Globus pallidus (tissue), 1 donor: ENCODE measurements at places on chromosomes 2 and 18.

DNA sequence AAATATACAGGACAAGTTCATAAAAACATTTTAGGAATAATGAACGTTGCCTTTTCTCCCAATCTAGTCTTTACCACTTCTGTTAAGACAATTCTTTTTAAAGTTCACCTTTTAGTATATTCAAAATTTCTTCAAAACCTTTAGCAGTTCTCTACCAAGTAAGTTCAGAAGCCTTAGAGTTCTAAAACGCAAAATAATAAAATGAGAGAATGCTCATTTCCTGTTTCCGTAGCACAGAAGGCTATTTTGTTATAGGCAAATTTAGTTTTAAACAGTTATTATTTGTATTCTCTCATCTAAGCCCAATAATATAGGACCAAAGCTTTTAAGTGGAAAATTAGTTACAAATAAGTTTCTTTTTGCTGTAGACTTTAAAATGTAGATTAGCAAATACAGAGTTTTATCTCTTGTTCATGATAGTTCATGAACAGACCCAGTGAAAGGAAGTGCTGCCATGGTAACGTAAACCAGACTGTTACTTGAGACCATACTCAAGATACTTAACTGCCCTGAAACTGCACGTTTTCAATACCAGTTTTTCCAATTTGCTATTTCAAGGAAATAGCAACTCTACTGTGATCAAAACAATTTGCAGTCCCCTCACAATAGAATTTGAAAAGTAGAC lies 173.1 kb upstream of the STON1 start:
- DNase-seq: no peak

- no peak for DNase-seq
Measured at GRCh38 chr2:224366267-224366844, 35.6 kb downstream of the FAM124B start.

DNA sequence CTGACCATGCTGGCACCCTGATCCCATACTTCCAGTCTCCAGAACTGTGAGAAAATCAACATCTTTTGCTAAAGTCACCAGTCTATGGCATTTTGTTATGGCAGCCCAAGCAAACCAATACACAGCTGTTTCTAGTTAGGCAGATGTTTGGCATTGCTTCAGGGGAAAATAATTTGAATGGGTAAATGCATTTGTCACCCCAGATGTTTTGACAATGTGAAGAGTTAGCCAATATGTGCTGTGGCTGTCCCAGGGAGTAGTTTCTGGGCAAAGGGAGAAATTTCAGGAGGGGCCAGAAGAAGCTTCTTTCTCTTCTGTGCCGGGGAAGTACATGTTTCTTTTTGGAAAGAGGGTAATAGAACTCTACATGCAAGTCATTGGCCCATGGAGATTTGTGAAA lies 619.0 kb downstream of the SLC4A3 start:
- no peak for DNase-seq

GRCh38 chr2:72921088-72921851 lies 4.0 kb downstream of the EMX1 start:
- no peak for DNase-seq

GRCh38 chr2:55364189-55365055 lies 55.2 kb downstream of the CCDC88A start:
- DNase-seq: peak; percentile 96

DNA sequence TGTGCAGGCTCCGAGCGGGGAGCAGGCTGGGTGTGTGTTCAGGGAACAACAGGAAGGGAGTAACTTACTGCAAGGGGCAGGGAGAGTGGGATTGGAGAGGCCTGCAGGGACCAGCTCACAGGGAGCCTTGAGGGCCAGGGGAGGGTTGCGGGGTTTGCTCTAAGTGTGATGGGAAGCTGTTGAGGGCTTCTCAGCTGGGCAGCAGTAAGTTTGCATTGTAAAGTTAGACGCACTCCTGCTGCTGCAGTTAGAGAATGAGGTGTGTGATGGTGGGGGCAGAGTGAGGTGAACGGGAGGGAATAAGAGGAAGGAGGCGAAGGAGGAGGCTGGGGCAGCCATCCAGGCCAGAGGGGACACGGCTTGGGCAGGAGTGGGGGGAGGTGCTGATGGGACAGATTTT lies 53.4 kb downstream of the BOLA3 start:
- DNase-seq: no peak

GRCh38 chr2:8364668-8365067 lies 317.2 kb upstream of the ID2 start:
- no peak for DNase-seq

GRCh38 chr2:239054921-239055320 lies 207.0 kb downstream of the TWIST2 start:
- no peak for DNase-seq

GRCh38 chr2:43135583-43135982 lies 90.8 kb downstream of the ZFP36L2 start:
- no peak for DNase-seq

DNA sequence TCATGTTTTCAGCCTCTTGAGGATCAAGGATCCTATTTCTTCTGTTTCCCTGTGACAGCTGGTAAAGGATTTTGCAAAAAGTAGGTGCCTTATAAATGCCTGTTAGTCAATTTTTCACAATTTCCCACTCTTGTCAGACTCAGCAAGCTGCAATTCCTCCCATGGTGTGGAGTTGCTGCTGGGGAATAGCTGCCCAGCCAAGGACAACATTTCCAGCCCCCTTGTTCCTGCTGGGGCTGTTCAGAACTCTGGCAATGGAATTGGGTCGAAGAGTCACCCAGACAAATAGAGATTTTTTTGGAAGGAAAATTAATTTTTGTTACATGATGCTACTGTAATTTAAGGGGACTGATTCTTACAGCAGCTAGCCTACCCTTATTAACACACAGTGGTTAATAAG lies 43.7 kb downstream of the FSHR start:
- DNase-seq: no peak

DNA sequence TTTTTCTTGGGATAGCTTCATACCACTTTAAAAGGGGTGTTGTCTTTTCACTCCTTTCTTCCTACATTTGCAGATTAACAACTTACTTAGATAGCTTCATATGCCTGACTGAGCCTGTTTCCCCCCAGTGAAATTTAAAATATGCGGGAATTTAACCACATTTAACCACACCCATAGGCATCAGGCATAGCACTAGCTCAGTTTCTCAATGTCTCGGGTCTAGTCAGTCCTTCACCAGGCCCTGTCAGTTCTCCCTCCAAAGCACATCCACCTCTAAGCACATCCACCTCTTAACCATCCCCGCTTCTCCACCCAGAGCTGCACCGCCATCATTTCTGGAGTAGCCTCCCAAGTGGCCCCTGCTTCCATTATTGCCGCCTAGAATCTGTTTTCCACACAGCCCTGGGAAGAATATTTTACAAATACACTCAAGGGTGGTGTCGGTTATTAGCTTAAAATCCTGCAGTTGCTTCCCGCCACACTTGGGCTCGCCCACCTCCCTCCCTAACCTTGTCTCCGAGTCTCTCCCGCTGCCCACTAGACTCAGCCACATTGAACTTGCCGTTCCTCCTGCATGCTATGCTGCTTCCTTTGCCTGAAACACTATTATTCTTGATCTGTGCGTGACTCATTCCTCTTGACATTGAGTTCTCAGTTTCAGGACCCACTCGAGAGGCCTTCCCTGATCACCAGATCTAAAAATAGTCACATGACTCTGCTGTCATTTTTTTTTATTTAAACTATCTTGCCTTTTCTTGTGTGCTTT lies 68.3 kb downstream of the SPTBN1 start:
- no peak for DNase-seq

DNA sequence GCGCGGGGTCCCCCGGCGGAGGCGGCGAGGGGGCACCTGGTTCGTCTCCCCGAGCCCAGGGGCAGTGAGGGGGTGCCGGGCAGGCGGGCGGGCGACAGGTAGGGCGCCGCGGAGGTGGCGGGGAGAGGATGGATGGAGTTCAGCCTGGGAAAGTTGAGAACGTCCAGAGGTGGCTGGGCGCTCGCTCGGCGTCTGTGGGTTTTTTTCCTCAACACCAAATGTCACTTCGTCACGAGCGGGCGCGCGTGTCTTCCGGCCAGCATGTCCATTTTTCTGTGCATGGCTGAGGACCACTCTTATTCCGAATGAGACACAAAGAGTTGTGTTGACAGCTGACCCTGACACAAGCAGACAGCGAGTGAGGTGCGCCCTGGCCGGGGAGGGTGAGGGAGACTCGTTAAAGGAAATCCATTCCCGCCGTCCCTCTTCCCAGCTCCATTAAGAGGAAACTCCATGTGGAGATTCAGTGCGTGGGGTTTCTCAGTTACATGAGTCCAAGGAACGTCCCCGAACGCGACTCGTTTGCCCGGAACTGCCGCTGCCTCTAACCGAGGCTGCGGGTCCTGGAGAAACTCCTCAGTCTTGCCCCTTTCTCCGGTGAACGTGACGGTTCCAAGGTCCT lies 859 bp downstream of the GREB1L start:
- DNase-seq: no peak

GRCh38 chr18:76260941-76261472 lies 234.0 kb downstream of the ZNF516 start:
- DNase-seq: peak; percentile 37

GRCh38 chr18:41695441-41695840 lies 259.6 kb upstream of the PIK3C3 start:
- DNase-seq: no peak

- no peak for DNase-seq
Measured at GRCh38 chr2:148209603-148210002, 188.7 kb downstream of the MBD5 start.
